T47D (cell line): ENCODE measurements at places on chromosomes 6 and 20.

- no peak for DNase-seq
Observed at GRCh38 chr6:71250099-71250602, 38.5 kb upstream of the OGFRL1 start.

GRCh38 chr6:157673596-157673995, 149.4 kb upstream of the SNX9 start:
- DNase-seq, result no peak

GRCh38 chr6:43469947-43470346, 7.4 kb upstream of the TJAP1 start:
- DNase-seq, result no peak

DNA sequence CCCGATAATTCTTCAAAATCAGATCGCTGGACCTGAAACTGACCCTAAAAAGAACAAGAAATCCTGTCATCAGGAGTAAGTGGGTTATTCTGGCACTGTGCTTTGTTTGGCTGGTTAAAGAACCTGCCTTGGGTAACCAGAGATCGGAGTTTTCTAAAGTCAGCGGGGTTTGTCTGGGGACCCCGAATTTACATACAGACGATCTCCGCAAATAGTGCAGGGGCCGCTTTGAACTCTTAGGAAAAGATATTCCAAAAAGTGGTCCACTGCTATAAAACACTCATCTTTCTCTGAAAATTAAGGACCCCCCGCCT, 33.0 kb upstream of the BTN3A2 start:
- no peak for DNase-seq

GRCh38 chr6:166221040-166221439, 53.4 kb upstream of the TBXT start:
- no peak for DNase-seq

- DNase-seq, result no peak
Observed at GRCh38 chr6:7431313-7431673, 41.7 kb downstream of the RIOK1 start.

DNA sequence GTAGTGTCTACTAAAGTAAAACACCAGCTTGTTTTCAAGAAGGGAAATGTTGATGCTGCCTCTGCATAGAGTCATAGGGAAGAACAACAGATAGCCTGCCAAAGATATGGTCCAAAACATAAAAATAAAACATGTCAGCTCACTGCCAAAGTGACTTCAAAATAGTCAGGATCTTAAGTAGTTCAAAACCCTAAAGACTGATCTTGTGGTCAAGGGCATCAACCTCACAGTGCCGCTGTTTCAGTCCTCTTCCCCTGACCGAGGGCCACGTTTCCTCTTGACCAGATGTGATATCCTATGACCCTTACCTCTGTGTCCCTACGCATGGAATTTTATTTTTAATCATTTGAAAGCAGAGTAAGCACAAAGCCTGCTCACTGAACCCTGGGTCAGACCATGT, 104.2 kb upstream of the CNKSR3 start:
- no peak for DNase-seq

GRCh38 chr6:9520417-9521151, 894.3 kb downstream of the TFAP2A start:
- no peak for DNase-seq

DNA sequence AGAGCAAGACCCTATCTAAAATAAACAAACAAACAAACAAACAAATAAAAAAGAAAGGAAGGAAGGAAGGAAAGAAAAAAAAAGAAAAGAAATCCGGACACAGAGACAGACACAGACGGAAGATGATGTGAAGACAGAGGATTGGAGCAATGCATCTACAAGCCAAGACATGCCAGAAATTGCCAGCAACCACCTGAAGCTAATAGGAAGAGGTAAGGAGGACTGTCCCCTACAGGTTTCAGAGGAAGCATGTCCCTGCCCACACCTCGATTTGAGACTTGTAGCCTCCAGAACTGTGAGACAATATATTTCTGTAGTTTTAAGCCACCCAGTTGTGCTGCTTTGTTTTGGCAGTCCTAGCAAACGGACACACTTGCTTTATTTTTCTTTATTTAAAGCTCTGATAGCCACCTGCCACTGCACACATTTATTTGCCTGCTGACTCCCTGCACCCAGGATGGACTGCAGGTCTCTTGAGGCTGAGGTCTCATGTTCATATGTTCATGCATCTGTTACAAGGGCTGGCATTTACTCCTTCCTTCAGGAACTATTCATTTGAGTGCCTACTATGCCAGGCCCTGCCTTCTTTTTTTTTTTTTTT, 20.7 kb upstream of the ZMYND8 start:
- no peak for DNase-seq

DNA sequence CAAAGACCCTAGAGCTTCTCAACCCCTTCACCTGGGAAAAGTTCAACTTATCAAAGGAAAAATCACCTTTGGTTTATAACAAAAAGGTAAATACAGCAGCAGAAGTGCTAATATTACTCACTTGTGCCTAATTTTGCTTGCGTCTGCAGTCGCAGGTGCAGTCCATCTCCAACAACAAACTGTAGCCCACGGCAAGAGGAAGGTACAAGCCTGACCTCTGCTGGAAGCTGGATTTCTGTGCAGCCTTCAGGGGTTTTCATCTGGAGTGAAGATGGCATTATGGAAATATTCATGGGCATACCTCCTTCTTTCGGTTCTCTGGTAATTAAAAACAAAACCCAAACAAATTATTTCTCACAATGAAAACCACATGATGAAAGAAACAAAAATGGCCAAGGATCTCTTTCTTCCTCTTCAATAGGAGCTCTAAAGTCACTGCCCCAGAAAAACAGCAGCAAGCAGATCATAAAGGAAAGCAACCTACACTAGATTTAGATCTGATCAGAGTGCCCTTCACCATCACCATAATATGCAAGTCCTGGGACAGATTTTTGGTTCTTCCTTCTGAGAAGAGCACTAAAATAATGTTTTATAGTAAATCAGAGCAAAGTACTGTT, 7.8 kb downstream of the UBE3D start:
- peak; percentile 71 for DNase-seq

GRCh38 chr6:105746509-105746908, 339.6 kb upstream of the PRDM1 start:
- no peak for DNase-seq

DNA sequence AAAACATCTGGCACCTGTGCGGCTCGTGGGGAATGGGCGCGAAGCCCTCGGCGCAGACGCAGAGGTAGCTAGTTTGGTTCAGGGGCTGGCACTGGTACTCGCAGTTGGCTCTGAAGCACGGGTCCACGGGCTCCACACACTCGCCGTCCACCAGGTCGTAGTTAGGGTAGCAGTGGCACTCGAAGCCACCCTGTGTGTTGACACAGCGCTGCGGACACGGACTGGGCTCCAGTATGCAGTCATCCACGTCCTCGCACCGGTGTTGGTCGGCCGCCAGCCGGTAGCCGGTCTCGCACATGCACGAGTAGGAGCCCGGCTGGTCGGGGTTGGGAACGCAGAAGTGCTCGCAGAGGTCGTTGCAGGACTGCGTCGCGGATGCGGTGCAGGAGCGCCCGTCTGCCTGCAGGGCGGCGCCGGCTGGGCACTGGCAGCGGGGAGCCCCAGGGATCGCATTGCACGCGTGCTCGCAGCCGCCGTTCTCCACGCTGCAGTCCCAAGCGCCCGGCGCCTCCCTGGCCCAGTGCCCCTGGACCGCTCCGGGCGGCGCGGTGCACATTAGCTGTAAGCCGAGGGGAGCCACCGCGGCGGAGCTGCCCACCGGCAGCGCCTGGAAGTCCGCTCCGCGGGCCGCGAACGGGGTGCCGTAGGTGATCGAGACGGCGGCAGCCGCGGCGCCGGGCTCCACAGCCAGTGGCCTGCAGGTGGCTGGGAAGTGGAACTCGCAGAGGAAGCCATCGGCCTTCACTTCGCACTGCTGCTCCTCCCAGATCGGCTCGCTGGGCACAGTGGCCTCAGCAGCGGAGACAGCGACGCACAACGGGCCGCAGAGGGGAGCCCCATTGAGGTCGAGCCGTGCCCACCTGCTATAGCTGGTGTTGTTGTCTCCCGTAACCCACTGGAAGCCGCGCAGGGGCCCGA, 930 bp downstream of the THBD start:
- peak; percentile 27 for DNase-seq

- DNase-seq, result no peak
Observed at GRCh38 chr20:50442512-50442911, 67.7 kb upstream of the PTPN1 start.

DNA sequence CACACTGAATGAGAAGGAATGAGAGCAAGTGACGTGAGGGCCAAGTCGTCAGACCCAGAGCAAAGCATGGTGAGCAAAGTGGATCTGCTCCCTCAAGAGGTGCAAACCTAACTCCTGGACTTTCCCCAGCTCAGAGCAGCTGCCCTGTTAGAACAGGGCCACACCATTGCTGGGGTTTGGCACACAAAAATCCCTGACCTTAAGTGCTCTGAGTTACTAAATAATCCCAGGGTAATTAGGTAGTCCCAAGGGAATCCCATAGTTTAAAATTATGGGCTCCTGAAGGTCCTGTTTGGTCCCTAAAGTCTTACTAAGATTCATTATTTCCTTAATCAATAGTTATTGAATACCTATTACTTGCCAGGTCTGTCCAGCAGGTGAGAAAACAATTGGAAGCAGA, 165.1 kb upstream of the TNFAIP3 start:
- no peak for DNase-seq

DNA sequence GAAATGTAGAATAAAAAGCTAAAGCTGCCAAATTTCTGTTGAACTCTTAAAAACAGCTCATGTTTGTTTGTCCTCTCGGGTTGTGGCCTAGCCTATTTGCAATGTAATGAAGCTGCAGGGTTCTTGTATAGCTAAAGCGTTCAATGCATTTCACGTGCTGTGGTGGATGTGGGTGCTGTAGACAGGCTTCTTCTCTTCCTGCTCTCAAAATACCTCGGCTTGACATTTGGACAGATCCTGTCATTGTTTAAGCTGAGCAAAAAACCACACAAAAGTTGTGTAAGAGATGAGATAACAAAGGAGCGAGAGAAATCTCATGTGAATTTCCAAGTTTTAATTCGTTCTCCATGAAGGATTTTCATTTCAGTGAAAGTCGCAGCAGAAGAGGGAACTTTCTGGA, 196.3 kb upstream of the UST start:
- no peak for DNase-seq

GRCh38 chr6:11710311-11710761, 68.3 kb downstream of the ADTRP start:
- DNase-seq, result no peak

- DNase-seq, result no peak
Observed at GRCh38 chr6:148533309-148534107, 190.9 kb downstream of the SASH1 start.

DNA sequence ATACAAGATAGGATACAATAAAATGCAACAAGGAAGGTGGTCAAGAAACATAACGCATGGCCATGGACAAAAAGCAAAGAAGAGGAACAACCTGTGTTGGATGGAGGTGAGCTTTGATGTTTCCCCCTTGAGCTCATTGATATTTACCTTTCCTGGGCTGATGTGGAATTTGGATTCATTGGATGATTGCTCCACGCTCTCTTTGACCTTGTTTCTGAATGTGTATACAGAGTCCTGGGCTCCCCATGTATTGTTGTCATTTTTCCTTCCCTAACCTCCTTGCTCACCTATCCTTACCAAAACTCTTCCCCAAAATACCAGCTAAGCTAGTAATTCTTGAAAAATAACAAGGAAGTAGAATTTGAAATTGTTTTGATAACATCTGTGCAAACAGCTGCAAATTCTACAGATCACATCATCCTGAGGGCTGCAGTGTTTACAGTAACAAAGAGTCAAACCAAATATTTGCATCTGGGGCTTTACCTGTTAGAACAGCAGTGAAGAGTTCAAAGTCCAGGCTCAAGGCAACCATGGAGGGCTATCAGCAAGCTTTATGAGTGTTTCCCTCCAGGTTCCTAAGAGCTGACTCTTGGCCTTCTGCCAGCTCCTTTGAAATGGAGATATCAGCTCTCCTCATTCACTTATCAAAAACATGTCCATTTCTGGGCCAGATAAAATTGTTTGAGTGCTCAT, 214.3 kb upstream of the MARCKS start:
- DNase-seq, result peak; percentile 77

GRCh38 chr6:165468340-165469235, 159.2 kb upstream of the C6orf118 start:
- DNase-seq, result no peak

DNA sequence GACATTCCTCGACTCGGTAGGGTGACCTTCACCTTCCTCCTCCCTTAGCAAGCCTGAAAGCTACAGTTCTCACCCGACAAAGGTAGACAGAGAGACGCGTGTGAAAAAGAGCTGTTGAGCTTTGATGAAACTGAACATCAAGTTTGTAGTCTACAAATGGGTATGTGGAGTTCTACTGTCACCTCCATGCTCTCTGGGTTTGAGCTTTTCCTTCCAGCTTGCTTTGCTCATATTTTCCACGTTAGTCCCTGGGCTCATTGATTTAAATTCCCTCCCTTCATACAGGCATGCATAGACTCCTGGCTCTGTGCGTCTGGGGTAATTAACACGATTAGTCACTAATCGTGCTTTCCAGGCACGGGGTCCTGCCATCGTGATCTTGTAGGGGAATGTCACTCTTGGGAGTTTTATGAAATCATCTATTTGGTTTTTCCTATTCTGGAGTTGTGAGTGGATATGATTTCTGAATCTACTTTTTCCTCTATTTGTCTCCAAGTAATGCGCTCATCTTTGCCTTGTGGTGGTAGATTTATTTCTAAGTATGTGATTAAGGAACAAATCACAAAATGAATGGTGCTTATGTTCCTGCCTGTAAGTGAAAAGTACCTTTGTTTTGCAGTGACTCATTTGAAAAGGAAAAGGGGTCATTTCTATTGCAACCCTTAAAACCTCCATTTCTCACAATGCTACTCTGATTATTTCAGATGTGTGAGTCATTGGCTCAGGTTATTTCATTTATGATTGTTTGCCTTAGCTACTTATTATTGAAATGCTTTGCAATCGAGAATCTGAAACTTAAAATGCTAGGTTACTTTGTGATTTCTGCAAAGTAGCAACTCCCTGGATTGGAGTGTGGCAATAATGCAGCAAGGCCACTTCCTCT, 154.6 kb downstream of the ZDHHC14 start:
- DNase-seq, result no peak

- no peak for DNase-seq
Observed at GRCh38 chr20:11091511-11091910, 417.7 kb upstream of the JAG1 start.

DNA sequence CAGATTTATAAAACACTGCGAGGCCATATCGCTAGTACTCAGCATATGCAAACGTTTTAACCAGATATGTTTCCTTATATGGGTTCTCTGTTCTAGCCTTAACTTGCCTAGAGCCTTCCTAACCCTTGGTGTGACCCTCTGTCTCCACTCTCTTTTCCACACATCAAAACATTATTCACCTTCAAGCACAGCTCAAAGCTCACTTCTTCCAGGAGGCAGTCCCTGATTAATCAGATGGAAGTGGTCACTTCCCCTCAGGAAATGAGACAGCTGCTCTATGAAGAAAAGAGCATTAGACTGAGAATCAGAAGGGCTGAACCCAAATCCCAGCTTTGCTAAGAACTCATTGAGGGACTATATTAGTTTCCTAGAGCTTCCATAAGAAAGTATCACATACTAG, 39.8 kb upstream of the SLC17A4 start:
- no peak for DNase-seq

GRCh38 chr20:12411246-12411940, 493.7 kb downstream of the BTBD3 start:
- DNase-seq, result no peak
